ENCODE measurements at places on chromosomes 16 and 17.

GRCh38 chr17:42342242-42343008, 45.8 kb downstream of the STAT3 start:
- peak; percentile 35 for DNase-seq

DNA sequence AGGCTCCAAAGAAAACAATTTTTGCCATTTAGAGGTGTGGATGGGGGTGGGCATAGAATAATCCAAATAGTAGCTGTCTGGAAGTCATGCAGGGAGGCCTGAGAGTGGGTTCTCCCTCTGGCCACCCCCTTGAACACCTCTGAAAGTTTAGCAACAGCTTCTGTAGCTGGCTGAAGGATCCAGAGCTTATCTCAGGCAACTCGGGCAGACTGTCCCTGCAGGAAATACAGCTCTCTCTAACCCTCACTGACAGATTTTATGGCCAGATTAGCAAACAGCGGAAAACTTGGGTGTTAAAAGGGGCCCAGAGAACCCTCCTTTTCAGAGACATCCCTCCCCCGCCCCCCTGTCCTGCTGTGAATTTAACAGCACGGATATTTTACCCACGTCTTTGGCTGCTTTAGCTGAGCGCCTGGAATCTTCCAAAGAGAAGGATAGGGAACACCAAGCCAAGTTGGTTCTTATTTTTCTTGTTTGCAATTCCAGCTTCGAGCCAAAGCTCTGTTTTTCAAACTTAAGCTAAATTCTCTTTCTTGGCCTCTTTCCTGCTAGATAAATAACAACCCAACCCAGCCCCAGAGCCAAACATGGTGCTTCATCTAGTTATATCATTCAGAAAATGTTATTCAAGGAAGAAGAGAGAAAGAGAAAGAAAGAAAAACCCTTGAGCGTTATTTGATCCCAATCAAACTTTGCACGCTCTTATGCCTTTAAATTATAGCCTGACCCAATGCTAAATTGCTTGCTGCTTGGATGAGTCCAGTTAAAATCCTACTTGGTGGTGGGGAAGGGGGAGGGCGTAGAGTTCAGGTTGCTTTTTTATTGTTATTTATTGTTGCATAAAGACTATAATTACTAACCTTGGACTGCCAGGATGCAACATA, 2.3 kb upstream of the HOXB2 start:
- DNase-seq, result no peak

GRCh38 chr17:38897176-38897575, 27.3 kb downstream of the LASP1 start:
- DNase-seq, result no peak

GRCh38 chr16:56369202-56369601, 56.1 kb downstream of the AMFR start:
- DNase-seq, result no peak

GRCh38 chr16:4465977-4466779, 8.2 kb downstream of the NMRAL1 start:
- DNase-seq, result no peak

GRCh38 chr16:72985148-72985941, 62.6 kb downstream of the ZFHX3 start:
- DNase-seq, result peak; percentile 72

GRCh38 chr17:50114849-50115357, 15.1 kb downstream of the SAMD14 start:
- peak; percentile 74 for DNase-seq

- DNase-seq, result no peak
Observed at GRCh38 chr17:73184136-73184993, 8.5 kb upstream of the COG1 start.

- no peak for DNase-seq
Observed at GRCh38 chr17:5680766-5681165, 96.5 kb upstream of the NLRP1 start.

DNA sequence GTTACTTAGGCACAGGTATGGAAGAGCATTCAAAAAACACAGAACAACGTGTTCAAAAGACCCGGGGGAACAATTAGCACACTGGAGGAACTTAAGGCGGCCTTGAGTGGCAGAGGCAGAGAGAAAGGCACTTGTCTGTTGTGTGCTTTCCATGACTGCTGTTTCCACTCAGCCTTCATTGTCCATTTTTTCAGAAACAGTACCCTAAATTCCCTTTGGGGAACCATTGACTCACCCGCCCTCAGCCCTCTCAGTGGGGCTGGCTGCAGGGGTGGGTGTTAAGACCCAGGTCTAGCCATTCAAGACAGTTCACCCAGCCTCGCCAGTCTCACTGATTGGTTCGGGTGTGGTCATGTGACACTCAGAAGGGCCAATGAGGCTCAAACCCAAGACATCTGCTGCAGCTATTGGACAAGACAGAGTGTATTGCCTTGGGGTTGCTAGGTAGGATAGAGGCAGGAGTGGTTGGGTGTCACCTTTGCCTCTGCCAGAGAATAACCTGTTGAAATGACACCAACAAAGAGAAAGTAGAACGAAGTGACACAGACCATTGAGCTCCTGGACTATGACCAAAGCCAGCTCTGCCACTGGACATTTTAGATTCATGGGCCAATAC, 19.6 kb upstream of the CEP20 start:
- peak; percentile 48 for DNase-seq

GRCh38 chr17:80095844-80096475, 5.4 kb upstream of the GAA start:
- DNase-seq, result no peak

GRCh38 chr17:66264696-66265095, 35.5 kb upstream of the APOH start:
- no peak for DNase-seq

DNA sequence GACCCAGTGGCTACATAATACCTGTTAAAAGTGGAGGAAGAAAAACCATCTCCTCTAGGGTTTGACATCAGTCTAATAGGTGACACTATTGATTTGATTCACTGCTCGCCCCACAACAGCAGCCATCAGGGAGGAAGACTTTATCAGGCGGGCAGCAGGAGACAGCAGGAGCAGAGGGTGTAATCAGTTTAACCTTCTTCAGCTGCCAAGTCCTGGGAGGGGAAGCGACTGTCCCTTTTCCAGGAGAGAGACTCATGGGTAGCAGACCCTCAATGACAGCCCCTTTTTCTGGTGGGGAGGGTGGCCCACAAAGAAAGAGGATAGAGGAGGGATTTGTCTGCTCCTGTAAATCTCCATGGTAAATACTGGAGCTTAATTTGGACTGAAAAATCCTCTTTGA, 291.8 kb downstream of the HAPSTR1 start:
- DNase-seq, result no peak

DNA sequence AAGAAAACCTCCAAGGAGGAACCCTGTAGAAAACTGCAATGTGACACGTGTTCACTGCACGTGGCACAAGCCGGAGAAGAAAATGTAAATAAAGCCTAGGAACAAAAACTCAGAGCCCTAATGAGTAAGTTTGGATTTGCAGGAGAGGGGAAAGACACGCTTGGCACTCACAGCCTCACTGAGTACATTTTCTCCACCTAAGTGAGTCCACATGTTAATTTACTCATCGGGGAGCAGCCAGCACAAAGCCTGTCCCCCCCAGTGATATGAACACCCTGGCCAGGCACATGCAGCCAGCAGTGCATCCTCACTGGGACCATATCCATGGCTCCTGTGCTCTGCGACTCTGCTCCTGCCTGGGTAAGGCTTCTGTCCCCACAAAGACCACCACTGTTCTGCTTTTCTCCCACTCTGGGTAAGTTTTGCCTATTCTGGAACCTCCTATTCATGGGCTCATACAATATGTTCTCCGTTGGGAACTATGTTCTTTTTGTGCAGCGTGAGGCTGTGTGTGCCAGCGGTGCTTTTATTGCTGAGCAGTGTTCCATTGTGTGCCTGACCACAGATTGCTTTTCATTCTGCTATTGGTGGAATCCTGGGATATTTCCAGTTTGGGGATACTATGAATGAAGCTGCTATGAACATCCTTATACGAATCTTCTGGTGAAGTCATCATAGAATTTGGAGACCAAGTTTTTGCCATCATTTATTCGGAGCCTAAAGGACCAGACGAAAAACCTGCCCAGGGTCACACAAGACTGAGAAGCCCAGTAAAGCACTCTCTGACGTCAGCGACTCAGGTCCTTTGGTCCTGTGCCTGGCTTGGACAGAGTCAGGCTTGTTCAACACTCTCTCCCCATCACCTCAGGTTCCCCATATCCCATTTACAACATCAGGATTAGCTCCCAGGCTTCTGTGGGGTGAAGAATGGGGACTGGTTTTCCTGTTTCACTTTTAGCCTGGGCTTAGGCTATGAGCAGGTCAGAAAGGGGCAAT, 53.3 kb downstream of the RNF112 start:
- DNase-seq, result no peak

- peak; percentile 25 for DNase-seq
Observed at GRCh38 chr17:10149573-10150399, 48.6 kb downstream of the GAS7 start.

GRCh38 chr17:75979705-75980187, 706 bp downstream of the TEN1 start:
- peak; percentile 66 for DNase-seq

DNA sequence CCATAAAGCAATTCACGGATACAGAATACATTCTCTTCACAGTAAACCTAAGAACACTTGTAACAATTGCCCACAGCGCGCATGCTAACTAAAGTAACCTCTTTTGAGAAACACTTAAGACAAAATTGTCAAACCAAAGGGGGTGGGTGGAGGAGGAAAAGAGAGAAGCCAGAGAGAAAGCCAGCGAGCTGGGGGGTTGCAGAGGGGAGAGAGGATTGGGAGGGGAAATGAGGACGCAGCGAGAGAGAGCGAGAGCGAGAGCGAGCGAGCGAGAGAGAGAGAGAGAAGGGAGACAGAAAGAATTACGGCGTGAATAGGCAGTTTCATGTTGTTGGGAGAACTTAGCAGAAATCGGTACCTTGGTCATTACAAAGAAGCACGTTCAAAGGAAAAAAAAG, 1.6 kb upstream of the HOXB7 start:
- DNase-seq, result no peak

- no peak for DNase-seq
Observed at GRCh38 chr16:2415085-2415484, 14.2 kb upstream of the CCNF start.

DNA sequence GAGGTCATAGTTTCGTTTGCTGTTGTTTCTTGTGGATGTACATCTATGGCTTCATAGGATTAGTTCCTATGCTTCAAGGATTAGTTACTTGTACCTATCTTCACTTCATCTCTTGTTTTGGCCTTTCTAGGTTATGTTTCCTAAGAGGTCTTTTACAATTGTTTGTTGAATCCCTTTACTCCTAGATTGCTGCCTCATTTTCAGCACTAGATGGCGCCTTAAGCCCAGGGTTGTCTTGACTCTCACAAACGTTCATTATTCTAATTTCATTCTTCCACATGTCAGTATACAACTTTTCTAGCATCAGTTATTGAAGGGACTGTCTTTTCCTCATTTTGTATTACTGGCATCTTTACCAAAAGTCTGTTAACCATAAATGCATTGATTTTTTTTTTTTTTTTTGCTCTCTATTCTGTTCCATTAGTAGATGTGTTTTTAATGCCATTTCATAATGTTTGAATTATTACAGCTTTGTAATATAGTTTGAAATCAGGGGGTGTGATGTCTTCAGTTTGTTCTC, 45.0 kb upstream of the NACA2 start:
- DNase-seq, result peak; percentile 55

- DNase-seq, result no peak
Observed at GRCh38 chr16:5601957-5602356, 504.4 kb upstream of the EEF2KMT start.

GRCh38 chr17:47119746-47120520, 69.2 kb downstream of the CDC27 start:
- DNase-seq, result no peak

- DNase-seq, result peak; percentile 80
Observed at GRCh38 chr16:57341441-57342303, 16.9 kb upstream of the CCL22 start.

GRCh38 chr17:77544347-77545110, 403.8 kb downstream of the SEC14L1 start:
- DNase-seq, result no peak

DNA sequence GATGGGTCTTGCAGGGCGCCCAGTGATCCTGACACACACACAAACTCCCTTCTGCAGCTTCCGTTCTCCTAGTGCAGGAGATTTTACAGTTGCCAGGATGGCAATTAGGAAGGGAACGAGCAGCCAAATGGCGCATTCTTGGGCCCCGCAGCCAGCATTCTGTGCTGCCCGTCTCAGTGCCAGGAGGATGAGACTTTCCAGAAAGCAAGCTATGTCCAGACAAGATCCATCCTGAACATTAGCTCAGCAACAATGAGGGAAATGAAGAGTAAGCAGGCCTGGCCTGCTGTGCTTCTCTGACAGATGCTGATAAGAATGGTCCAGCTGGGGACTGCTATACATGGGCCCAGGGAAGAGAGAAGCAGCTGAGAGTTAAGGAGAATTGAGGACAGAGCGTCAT, 16.5 kb downstream of the SPPL2C start:
- no peak for DNase-seq

DNA sequence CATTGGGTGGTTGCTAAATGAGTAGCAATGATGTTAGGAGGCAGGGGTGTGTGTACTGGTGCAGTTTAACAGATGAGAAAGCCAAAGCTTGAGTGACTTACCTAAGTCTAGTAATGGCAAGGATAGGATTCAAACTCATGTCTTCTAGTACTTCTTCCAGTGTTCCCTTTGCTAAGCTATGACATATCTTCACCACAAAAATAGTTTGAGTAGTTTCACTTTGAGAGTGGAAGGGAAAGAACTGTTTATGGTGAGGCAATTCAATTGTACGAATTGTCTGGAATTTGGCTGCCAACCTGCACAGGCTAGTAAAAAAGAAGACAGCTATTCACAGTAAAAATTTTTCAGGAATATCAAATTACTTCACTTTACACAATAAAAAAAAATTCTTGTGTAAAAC, 138.0 kb downstream of the NLK start:
- no peak for DNase-seq

DNA sequence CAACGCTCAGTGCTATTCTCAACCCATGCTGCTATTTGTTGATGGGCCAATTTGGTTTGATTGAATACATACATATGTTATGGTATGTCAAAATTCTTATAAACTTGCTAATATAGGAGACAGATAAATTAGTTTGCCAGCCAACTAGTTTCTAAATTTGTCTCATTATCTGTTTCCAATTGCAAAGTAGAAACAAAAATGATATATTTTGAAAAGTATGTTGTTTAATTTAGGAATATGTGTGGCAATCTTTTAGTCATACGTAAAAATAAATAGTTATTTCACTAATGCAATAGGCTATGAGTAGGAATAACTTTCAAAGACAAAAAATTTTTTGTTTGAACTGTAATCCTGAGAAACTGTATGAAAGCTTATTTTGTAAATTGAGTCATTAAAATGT, 210.6 kb upstream of the KCNJ16 start:
- DNase-seq, result no peak

GRCh38 chr16:70759666-70760065, 41.3 kb downstream of the VAC14 start:
- no peak for DNase-seq
